ENCODE measurements at places on chromosomes 16 and 17.

DNA sequence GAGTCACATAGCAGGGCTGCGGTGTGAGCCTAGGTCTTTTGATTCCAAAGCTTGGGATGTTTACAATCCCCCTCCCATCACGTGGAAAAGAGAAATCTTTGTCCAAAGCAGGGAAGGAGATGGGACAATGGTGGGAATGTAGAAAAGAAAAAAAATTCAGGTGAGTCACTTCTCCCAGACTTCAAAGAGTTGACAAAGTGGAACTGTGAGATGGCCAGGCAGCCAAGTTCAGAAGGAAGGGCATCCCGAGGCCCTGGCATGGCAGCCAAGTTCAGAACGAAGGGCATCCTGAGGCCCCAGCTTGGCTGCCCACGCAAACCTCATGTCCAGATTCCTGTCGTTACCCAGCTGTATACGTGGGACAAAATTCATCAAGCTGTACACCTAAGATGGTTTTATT, 47.5 kb downstream of the FOXL1 start:
- DNase-seq, result no peak

- DNase-seq, result peak; percentile 95
Observed at GRCh38 chr17:30545024-30545423, 67.8 kb downstream of the GOSR1 start.

DNA sequence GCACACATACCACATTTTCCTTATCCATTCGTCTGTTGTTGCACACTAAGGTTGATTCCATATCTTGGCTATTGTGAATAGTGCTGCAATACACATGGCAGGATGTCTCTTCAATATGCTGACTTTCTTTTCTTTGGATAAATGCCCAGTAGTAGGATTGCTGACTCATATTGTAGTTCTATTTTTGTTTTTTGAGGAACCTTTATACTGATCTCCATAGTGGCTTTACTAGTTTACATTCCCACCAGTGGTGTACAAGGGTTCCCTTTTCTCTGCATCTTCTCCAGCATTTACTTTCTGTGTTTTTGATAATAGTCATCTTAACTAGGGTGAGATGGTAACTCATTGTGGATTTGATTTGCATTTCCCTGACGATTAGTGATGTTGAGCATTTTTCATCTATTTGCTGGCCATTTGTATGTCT, 118.1 kb downstream of the STXBP4 start:
- peak; percentile 93 for DNase-seq

GRCh38 chr17:3609689-3610088, 478 bp upstream of the TRPV1 start:
- no peak for DNase-seq

GRCh38 chr17:10118788-10119130, 79.6 kb downstream of the GAS7 start:
- no peak for DNase-seq

GRCh38 chr17:75063201-75063600, 16.2 kb downstream of the KCTD2 start:
- DNase-seq, result no peak

- peak; percentile 66 for DNase-seq
Observed at GRCh38 chr16:57485916-57486857, at the start of gene DOK4. TSS of gene DOK4 (minus strand) at chr16:57486493. CDS start at chr16:57479507, 6,986 bp downstream.

- no peak for DNase-seq
Observed at GRCh38 chr16:50778284-50779163, 36.6 kb downstream of the CYLD start.

DNA sequence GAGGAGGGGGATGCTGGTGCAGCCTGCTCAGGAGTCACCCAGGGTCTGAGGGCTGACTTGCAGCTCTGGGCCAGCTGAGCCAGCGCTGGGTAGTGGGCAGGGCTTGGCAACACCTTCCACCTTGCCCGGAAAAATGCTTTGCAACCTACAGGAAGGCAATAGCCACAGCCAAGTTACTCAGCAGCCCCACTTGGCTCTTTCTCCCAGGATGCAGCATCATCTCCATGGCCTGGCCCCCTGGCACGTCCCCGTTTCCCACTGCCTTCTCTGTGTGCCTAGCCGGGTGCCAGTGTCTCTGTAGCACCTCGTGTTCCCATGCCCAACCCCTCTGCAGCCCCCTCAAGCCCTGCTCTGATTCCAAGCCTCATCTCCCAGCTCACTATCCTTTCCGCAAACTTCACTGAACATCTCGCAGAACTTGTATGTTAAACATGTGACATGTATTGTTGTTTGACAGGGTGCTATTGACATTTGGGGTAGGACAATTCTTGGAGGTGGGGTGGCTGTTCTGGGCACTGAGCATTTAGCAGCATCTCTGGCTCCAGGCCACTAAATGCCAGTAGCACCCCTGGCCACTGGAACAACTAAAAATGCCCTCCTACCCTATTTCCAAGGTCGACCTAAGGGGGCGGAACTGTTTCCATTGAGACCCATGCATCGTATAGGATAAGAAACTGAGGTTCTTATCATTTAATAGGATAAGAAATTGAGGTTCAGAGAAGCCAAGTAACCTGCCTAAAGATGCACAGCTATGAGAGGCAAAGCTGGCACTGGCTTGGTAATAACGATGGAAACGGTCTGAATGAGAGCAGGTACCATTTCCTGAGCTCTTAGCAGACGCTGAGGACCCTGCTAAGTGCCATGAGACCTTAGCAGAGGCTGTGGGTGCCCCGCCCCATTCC, 12.2 kb downstream of the DEXI start:
- DNase-seq, result no peak

GRCh38 chr17:14295676-14296075, 5.2 kb upstream of the HS3ST3B1 start:
- no peak for DNase-seq

DNA sequence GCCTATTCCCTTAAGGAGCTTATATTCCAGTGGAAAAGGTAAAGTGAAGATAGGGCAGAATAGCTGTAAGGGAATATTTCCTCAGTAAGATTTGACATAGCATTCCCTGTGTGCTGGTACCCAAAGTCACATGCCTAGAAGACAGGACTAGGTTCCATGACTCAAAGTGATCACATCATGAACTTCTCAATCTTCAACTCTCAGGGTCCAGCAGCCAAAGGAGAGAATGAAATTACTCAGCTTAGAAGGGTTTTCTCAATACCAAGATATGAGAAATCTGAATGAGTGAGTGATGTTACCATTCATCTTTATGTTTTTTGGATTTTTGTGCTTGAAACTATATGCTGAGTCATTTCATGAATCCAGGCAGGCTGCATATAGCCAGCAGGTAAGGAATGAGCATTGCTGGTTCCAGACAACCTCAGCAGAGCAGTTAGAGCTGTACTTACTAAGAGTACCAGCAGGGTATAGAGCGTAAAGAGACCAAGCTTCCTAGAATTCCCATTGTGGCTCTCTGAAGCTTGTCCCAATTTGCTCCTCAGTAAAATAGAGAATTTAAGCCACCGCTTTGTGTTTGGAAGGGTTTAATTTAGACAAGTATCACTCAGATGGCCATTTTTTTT, 91.1 kb downstream of the ANKFN1 start:
- no peak for DNase-seq

DNA sequence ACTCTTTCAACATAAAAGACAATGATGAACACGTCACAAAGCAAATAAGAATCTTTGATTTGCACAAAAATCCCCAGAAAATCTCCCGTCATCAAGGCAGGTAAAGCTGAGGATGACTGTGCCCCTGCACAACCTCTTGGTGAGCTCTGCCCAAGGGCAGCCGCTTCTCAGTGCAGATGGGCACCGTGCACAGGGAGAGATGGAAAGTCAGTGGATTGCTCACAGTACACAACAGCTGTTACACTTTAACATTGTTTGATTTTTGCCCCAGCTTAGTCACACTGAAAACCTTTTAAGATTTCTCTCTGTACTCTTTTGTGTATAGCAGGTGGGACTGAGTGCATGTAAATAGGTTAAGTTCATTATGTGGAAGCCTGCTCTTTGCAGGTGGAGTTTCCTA, 104.2 kb downstream of the CDK5R1 start:
- DNase-seq, result no peak

DNA sequence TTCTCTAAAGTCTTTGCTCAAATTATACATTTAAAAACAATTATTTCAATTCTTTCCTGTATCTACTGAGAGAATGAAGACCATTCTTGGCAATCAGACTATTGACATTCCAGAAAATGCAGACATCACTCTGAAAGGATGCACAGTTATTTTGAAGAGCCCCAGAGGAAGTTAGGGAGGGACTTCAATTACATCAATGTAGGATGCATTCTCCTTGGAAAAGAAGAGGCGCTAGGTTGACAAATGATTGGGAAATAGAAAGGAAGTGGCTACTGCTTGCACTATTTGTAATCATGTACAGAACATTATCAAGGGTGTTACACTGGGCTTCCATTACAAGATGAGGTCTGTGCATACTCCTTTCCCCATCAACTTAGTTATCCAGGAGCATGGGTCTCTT, 74.3 kb downstream of the SSH2 start:
- no peak for DNase-seq

GRCh38 chr16:4556112-4556511, at the start of gene C16orf96:
TSS of gene C16orf96 (plus strand) at chr16:4556340. CDS start at chr16:4556490, 150 bp downstream.
- no peak for DNase-seq

All from OCI-M1 (cell line).